GM12864 (cell line): ENCODE measurements at places on chromosomes 5 and 9.

- DNase-seq = no peak
Observed at GRCh38 chr5:63743096-63743798, 219.0 kb downstream of the HTR1A start.

DNA sequence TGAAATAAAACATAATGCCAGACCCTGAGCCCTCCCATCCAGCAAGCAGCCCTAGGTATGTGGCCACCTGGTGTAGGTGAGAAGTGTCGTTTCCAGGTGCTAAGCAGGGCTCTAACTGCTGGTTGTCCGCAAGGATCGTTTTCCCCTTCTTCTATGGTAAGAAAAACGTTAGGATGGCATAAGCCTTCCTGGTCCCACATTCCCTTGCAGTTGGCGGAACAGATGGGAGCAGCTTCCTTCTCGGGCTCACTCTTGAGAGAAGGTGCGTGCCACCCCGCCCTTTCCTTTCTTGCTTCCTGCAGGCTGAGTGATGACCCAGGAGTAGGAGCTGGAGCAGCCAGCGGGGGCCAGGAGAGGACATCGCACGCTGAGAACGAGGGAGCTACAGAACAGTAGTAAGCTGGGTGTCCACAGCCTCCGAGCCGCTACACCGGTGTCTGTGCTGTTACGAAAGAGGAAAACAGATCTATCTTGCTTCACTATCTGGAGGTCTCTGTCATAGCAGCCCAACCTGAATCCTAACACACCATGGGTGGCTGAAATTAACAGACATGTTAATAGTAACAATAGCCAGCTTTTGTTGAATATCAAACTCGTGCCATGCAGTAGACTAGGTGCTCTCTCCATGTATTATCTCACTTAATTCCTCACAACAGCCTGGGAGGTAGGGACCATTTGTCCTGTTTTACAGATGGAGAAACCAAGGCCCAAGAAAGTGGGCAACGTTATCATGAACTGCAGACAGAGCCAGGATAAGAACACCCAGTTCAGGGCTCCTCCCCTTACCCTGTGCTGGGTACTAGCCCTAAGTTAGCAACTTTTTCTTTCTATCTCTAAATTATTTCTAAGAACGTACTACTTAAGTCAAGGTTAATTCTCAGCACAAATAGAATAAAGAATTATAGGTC, 139.8 kb downstream of the COL23A1 start:
- DNase-seq = no peak

GRCh38 chr5:62812621-62813255, 234.1 kb downstream of the LRRC70 start:
- DNase-seq = no peak

GRCh38 chr9:36818965-36819870, 214.8 kb downstream of the PAX5 start:
- no peak for DNase-seq
